NCI-H2081 treated with DMSO at 0.1 percent for 48 hours (cell line): ENCODE measurements at places on chromosomes 3 and 15.

GRCh38 chr3:79515072-79515471, 252.7 kb downstream of the ROBO1 start:
- no peak for DNase-seq

DNA sequence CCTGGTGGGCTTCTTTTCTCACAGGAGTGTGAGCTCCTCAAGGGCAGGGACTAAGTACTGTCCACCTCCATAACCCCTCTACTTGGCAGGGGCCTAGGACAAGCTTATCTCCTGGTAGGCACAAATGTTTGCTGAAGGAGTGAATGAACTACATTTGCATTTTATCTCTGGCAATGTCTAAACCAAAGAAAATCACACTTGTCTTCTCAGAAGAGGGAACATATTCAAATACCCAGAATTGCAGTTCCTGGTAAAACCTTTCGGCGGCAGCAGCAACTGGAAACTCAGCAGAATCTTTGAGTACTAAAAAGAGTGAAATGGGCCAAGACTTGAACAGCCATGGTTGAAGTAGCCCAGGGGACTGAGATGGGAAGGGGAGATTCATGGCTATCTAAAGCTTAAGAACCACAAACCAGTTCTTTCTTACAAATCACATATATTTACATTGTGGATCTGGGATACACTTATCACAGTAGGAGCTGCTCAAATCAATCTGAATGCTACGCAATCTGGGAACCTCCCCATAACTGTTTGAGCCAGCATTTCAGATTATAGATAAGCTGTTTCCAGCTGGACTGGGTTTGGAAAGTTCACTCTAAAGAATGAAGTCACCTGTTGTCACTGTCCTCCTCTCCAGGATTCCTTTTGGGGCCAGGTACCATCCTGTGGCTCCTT, 18.7 kb upstream of the PTPN9 start:
- DNase-seq = no peak

GRCh38 chr3:156543043-156543555, 11.8 kb downstream of the SSR3 start:
- no peak for DNase-seq

DNA sequence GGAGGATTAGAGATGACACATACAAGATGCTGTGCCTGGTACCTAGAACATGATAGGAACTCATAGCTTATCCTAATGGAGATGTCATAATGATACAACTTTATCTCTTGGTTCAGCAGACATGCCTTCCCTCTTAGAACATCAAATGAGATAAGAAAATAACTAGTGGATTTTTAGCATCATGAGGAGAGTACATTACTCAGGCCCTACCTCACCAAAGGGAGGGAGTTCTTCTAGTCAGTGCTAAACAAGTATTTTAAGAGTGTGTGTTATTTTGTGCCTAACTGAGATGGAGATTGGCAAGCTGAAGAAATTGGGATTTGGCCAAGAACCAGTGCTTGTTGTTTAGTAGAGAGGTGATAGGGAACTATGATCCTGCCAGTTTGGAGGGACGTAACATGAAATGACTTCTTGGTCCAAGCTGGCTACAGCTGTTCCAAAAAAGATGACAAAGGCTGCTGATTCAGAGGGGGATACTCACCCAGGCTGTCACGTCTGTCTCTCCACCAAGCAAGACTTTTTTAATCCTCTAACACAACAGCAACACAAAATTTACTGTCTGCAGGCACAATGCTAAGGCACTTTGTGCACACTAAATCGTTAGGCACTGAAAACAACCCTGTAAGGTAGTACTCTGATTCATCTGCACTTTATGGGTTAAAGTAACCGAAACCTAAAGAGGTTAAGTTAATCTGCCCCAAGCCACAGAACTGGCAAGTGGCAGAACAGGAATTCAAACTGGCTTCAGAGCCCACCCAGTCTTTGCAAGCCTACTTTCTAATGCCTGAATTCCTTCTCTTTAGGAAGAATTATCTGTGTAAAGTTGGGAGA, 126.5 kb downstream of the CMSS1 start:
- DNase-seq = no peak

- no peak for DNase-seq
These were observed 521.5 kb upstream of the PPP2R3A start for GRCh38 chr3:135444058-135444457.

DNA sequence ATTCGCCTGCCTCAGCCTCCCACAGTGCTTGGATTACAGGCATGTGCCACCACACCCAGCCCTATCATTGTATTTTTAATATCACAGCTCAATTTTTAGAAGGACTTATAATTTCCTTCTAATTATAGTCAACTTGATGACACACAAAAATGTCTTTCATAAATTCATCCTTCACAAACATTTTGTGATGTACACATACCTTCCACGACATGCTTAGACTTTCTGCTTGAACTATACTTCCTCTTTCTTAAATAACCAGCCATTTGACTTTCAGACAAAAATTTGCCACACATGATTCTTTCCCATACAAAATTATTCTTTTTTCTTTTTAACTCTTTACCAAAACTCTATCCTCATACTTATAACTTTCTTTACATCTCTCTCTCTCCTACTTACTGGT, 48.4 kb upstream of the CCK start:
- no peak for DNase-seq

DNA sequence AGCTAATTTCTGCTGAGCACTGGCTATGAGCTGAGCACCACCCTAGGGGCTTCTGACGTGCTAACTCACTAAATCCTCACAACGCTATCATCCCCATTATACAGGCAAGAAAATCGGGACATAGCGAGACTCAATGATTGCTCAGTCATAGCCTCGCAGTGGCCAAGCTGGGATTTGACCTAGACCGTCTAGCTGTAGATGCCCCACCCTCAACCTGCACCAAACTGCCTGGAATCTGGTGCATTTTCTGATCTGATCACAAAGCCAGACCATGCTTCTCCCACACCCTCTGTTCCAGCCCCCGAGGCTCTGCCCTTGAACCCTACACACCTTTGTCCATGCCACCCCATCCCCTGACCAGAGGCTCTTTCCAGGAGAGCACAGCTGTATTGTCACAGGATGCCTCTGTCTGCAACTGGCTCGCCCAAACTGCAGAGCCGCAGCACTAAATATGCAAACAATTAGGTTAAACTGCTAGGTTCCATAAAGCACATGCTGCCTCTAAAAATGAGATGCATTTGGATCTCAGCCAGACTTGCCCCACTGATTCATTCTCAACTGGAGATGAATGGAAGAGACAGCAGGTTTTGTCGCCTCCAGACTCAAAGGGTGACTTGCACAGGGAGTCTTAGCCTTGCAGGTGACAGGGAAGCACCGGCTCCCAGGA, 95.2 kb downstream of the NUP210 start:
- DNase-seq = no peak

GRCh38 chr15:26702381-26702780, 70.5 kb downstream of the GABRB3 start:
- DNase-seq = no peak

GRCh38 chr3:158702815-158703481, 29.3 kb downstream of the RARRES1 start:
- no peak for DNase-seq

GRCh38 chr3:69305011-69305410, 80.9 kb downstream of the FRMD4B start:
- no peak for DNase-seq

- DNase-seq = no peak
These were observed 231.3 kb downstream of the TP63 start for GRCh38 chr3:189862385-189862998.

GRCh38 chr15:62280625-62281024, 115.5 kb upstream of the C2CD4B start:
- DNase-seq = no peak

DNA sequence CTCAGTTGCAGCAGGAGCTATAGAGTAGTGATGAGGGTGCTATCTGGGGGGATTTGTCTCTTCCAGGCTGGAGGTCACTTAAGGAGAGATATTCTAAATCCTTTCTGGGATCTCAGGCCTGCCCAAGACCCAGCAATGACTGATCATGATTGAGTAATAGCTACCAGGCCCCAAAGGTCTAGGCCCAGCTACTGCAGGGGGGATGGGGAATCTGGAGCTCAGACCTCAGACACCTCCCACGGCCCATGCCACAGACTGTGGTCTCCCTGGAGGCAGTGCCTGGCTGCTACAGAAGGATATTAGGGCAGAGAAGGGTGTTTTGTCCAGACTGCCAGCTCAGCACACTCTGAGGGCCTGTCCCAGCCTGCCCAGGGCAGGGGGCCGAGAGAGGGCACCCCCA, 6.9 kb downstream of the SLC38A3 start:
- no peak for DNase-seq

DNA sequence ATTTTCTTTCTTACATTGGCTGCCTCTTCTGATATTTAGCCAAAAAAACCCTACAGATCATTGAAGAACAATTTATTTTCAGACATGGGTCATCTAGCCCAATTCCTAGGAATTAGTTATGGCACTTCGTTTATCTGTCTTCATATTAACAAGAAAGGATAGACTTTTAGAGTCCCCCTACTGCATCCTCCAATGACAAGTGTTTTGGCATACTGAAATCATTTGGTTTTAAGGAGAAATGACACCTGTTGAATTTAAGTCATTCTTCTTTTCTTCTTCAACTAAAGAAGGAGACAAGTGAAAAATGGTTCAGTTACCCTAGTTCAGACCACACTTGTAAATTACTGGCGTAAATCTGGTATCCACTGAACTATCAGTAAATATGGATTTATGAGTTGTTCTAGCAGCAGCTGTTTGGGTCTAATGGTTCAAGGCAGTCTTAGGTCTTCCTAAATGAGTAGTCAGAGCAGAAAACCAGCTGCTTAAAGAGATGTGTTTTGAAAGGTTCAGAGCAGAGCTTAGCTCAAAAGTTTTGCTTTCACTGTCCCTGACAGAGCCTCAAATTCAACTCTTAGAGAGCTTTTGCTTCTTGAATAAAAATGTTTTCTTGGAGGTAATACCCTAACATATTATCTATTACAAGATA, 5.6 kb downstream of the VGLL3 start:
- no peak for DNase-seq

DNA sequence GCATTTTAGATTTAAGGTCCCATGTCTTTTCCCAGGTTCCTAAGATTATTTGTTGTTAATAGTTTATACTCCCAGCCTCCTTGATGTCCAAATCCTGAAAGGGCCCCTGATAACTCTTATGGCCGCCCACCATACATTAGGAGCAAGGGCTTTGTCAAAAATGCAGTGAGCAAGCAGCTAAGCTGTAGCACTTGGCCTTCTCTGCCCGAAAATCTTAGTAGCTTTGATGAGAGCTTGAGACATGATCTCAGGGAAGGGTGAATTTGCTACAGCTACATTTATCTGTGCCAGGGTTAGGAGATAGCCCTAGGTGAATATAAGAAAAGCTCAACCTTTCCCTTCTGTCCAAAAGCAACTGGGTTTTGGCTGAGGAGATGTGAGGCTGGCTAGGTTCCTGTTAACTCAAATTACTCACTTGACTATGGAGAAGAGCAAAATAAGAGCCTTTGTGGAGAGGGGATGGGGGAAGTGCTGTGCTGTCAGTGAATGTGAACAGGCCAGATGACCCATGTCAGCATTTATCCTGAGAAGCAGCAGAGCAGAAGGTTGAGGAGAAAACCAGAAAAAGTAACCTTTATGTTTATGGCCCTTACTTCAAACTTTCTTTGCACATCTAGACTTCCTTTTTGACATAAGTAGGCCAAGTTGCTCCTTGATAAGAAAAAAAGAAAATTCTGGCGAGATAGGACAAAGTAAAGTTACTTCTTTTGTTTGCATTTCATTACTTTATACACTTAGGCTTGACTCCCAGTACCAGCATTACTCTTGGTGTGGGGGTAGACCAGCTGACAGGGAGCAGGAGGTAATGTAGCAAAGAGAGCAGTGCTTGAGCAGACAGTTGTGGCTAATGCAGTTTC, 21.1 kb downstream of the MAPK6 start:
- no peak for DNase-seq

- no peak for DNase-seq
These were observed 32.3 kb downstream of the PSTPIP1 start for GRCh38 chr15:77027111-77027696.

DNA sequence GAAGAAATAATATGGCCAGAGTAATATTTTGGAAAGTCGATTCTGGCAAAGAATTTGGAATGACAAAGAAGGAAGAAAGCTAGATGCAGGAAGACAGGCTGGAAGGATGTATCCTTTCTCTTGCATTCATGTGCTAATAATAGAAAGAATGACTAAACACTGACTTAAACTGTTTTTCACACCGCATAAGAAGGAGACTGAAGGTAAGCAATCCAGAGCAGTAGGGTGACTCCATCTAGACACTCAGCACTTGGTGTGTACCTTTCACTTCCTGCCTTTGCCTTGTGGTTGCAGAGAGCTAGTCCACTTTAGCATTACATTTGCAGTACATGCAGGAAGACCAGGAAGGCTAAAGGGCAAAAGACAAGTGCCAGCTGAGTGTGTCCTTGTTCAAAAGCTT, 234.6 kb downstream of the RBMS3 start:
- DNase-seq = no peak

- no peak for DNase-seq
These were observed 29.4 kb upstream of the SLITRK3 start for GRCh38 chr3:165225604-165226003.

DNA sequence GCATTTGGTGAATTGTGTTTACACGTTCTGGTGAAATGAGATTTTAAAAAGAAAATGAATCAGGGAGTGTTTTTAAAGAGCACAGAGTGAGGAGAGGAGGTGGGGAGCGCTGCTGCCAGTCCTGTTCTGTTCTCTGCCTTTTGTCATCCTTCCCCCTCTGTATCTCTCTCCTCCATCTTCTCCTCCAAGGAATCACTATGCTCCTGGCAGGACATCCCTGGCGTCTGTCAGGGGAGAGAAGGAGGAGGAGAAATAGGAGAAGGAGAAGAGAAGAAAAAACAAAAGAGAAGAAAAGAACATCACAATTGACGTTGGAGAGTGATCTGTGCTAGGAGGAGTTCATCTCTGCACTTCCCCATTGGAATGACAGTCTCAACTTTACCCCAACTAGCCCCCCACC, 627.6 kb upstream of the TBL1XR1 start:
- no peak for DNase-seq

DNA sequence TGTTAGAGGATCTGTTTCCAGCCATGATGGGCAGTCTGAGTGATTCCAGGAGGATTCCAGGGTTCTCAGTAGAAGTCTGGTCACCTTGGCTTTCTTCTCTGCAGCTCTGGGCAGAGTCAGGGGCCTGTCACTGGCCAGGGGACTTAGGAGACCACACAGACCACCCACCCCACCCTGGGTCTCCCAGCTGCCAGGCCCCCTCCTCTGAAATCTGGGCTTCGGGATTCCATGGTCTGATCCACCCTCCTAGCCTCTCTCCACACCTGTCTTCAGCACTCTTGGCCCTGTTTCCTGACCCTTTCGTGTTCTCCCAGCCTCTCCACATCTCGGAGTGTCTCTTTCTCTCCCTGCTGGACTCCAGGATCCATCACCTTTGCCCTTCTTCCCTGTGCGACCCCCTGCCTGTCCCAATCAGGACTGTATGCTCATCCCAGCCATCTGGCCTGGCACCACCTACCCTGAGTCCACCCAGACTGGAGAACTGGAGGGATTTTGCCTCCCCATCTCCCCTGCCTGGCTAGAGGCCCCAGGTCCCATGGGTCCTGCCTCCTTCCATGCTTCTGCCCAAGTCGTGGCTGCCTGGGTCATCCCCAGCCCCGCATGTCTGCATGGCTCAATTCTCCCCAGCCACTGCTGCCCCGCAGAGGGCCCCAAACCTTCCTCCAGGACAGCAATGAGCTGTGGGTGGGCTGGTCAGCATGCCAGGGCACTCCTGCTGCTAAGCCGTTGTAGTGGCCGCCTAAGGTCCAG, 34.3 kb downstream of the GOLGA6L10 start:
- DNase-seq = no peak

GRCh38 chr3:155308831-155309230, 15.3 kb upstream of the STRIT1 start:
- DNase-seq = no peak
